Caco-2 (cell line): ENCODE measurements at places on chromosomes 11 and 22. TPM values are rescaled to one million over a fixed set of nuclear protein-coding genes. Genes with fewer than 3 reads are reported as not detected.

The HEPHL1 gene
- total RNA-seq, result not detected in 2 replicates

DNA sequence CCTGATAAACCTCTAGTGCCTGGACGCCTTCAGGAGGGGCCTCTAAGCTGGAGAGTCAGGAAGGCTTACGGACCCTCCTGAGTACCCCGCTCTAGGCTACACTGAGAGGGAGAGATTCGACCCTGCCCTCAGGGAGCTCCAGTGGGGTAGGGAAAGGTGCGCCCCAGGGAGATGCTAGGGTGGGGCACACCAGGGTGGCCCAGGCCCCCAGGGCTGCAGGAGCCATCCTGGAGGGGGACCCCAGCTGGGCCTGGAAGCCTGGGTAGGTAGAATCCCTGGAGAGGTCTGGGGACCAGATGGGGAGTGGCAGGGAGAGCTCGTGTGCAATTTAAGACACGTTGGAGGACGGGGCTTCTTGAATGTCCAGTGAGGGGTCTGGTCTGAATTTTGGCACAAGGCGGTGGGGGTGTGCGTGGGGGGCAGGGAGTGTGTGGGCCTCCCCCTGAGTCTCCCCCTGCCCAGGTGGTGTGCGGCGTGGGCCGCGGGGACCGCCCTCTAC is 4.7 kb downstream of the CARNS1 start:
- peaks cover 13% of the 10 kb centered on the region for H3K4me1 ChIP-seq
- DNase-seq, result no peak
- no peaks in the 10 kb centered on the region for H3K36me3 ChIP-seq
- peak overlapping the region; percentile 68 for H3K27ac ChIP-seq

DNA sequence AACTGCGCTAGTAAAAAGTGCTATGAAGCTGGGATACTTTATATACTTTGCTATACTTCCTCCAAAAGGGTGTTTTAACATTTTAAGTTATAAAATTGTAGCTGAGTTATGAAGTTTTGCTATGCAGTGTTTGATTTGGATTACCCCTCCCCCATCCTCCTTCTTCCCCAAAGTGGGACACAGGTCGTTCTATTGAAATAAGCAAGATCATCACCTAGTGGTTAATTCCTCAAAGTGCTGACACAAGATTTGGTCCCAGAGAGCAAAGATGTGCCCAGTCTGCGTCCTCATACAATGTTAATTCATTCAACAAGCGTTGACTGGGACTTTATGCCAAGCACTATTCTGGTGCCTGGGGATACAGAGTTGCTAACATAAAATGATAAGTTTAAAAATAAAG is 78.5 kb downstream of the SPON1 start:
- H3K4me1 ChIP-seq, result peaks cover 15% of the 10 kb centered on the region
- peak; percentile 34 for DNase-seq
- H3K27ac ChIP-seq, result no peak overlapping the region

DNA sequence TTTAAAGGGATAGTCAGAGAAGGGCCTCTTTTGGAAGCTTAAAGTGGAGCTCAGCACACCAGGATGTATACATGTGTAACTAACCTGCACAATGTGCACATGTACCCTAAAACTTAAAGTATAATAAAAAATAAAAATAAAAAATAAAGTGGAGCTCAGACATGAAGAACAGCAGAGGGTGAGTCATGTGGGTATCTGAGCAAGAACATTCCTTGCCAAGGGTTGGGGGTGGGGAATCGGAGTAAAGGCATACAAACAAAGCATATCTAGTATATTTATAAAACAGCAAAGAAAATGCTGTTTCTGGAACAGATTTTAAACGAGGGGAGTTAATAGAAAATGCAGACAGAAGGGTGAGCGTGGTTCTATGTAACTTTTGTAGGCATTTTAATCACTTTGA is 562.6 kb upstream of the ANO3 start:
- DNase-seq, result no peak
- no peaks in the 10 kb centered on the region for H3K27me3 ChIP-seq
- H3K27ac ChIP-seq, result no peak overlapping the region
- no peaks in the 10 kb centered on the region for H3K36me3 ChIP-seq
- no peaks in the 10 kb centered on the region for H3K4me1 ChIP-seq

GRCh38 chr22:36850056-36850455 is 10.8 kb upstream of the NCF4 start:
- H3K4me1 ChIP-seq, result no peaks in the 10 kb centered on the region
- no peak overlapping the region for H3K4me3 ChIP-seq
- DNase-seq, result no peak
- no peaks in the 10 kb centered on the region; the same call in 1 of the 2 replicates for H3K27me3 ChIP-seq
- H3K36me3 ChIP-seq, result no peaks in the 10 kb centered on the region
- no peak overlapping the region for H3K27ac ChIP-seq

The SLN gene
- total RNA-seq, result not detected in 2 replicates

GRCh38 chr11:43546561-43547429 is 133.7 kb upstream of the HSD17B12 start:
- no peak overlapping the region for H3K4me3 ChIP-seq
- H3K4me1 ChIP-seq, result no peaks in the 10 kb centered on the region
- H3K27me3 ChIP-seq, result no peaks in the 10 kb centered on the region
